Fibroblast of the aortic adventitia (primary cell): ENCODE measurements at places on chromosomes 3 and 15. TPM values are rescaled to one million over a fixed set of nuclear protein-coding genes. Genes with fewer than 3 reads are reported as not detected.
A peak's percentile ranks its signal among the peaks of the same experiment; 100 is the strongest.

TUSC7 gene
- not detected in 2 replicates for total RNA-seq

NEIL1 gene
- total RNA-seq, result 3.5 and 3.8 TPM in 2 replicates

CCDC54 gene
- total RNA-seq, result not detected in 2 replicates

SKOR1 gene
- total RNA-seq, result 0.08 and 0.09 TPM in 2 replicates

DUOXA2 gene
- not detected in 2 replicates for total RNA-seq

KCNAB1 gene
- 3.3 and 9.2 TPM in 2 replicates for total RNA-seq

CHRNB4 gene
- total RNA-seq, result not detected in 2 replicates

SPINK8 gene
- total RNA-seq, result not detected in 2 replicates

ZNF860 gene
- total RNA-seq, result 0.33 and 1.2 TPM in 2 replicates

EPHB3 gene
- total RNA-seq, result 2.5 and 4.7 TPM in 2 replicates

OXTR gene
- 6.1 and 7.0 TPM in 2 replicates for total RNA-seq

ZNF385D gene
- total RNA-seq, result 0.57 and 11.5 TPM in 2 replicates

FANCD2 gene
- 2.2 and 26.8 TPM in 2 replicates for total RNA-seq

- no peak for DNase-seq
These were observed 301.8 kb downstream of the LRTM1 start for GRCh38 chr3:54625805-54626787.

GRCh38 chr15:44075535-44075934 lies 119.5 kb downstream of the FRMD5 start:
- DNase-seq, result peak; percentile 77

DNA sequence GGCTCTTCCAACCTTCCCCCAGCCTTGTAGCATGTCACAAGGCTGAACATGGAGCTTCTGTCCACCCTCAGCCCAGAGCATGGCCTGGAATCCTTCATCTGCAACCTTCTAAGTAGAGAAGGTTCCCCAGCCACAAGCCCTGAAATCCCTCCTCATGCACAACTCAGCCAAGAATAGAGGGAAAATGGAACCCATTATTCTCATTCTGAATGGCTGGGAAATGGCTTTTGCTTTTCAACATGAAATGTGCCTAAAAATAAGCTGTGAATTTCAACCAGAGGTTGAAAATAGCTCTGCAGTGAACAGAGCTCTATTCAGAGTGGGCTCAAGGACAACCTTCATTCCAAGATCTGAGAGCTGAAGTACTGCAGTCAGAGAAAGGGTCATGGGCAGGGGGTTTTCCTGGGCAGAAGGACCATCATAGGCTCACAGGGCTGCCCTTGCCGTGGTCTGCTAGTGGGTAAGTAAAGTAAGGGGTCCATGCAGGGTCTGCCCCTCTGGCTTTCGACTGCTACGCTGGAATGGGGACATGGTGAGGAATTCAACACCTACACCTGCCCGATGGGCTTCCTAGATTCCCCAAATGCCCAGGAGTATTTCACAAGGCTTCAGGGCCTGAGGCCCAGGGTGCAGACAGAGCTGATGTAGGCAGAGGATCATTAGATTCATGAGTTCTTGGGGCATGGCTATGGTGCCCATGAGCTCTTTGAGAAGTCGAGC lies 35.9 kb downstream of the POC1A start:
- DNase-seq, result no peak

DNA sequence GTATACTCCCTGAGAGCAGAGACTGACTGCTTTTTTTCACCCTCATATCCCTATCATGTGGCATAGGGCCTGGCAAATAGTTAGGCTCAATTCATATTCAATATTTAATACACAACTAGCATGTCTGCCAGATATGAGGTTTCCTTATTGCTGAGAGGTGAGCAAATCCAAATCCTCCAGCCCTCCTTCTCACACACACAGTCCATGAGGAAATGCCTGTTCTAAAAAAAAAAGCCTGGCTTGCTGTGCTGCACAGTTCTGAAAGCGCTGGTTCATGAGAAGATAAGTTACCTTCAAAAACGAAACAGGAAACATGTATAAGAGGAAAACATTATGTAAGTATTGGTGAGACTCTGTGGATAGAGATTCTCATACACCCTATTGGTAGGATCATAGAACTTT lies 15.5 kb upstream of the ACAP2 start:
- peak; percentile 59 for DNase-seq

GRCh38 chr3:121735047-121735696 lies 14.4 kb downstream of the GOLGB1 start:
- no peak for DNase-seq

GRCh38 chr3:8764528-8764927 lies 4.9 kb downstream of the OXTR start:
- no peak for DNase-seq

GRCh38 chr3:172201870-172202236 lies 162.5 kb downstream of the FNDC3B start:
- DNase-seq, result peak; percentile 97

DNA sequence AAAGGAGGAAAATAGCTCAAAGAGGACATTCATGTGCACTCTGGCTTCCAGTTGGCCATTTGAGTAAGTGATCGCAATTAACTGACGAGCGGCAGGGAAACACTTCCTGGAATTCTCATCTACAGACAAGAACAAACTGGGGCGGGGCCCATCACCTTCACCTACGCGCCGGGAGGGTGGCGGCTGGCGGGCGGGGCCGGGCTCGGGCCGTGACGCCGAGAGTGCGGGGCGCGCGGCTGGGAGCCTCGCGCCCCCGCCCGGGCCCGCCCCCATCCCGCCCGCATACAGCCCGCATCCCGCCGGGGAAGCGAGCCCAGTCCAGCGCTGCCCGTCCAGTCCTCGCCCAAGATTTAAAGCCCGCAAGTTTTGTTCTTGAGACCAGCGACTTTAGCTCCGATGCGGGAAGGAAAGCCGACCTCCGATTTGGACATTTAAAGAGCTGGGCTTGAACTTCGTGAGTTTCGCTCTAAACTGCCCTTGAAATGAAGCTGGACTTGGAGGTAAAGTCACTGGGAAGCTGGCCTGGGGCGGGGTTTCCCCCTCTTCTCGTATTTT lies at the start of gene B3GNT5:
Gene B3GNT5 (plus strand): TSS at position 281 of the 555 bp plus-strand sequence. CDS start 16,546 bp downstream, outside the sequence.
- no peak for DNase-seq

DNA sequence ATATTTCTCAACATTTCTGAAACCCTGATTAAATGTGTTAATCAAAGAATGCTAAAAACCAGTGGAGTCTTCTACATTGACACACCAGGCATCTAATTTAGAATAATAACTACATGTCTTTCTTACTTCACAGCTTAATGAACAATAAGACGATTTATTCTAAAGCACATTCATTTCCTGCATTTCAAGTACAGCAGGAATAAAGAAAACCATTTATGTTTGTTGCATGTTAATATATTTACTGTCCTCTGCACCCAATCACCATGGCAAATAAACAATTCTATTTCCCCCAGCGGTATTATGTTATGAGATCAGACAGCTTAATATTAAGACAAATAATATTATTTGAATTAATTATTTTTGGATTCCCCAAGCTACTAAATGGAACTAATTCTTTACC lies 1336.3 kb upstream of the CADM2 start:
- DNase-seq, result no peak

DNA sequence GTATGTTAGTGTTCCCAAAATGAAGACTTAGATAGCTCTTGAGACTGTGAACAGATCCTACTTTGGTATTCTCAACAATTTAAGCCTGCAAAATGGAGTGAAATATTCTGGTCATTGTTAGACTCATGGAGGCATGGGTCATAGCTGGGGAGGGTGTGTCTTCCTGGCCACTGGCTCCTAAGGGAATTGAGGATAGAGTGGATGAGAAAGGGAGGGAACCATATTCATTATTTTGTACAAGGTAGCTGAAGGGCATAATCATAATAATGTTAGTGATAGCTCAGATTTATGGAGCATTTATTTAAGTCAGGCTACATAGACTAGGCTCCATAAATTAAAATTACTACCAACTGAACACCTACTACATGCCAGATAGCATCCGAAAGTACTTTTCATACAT lies 253.6 kb downstream of the NR1D2 start:
- DNase-seq, result no peak

- peak; percentile 45 for DNase-seq
These were observed at the start of gene CD80 for GRCh38 chr3:119559441-119559963. TSS of gene CD80 (minus strand) at chr3:119559614. CDS start at chr3:119557728, 1,886 bp downstream.

DNA sequence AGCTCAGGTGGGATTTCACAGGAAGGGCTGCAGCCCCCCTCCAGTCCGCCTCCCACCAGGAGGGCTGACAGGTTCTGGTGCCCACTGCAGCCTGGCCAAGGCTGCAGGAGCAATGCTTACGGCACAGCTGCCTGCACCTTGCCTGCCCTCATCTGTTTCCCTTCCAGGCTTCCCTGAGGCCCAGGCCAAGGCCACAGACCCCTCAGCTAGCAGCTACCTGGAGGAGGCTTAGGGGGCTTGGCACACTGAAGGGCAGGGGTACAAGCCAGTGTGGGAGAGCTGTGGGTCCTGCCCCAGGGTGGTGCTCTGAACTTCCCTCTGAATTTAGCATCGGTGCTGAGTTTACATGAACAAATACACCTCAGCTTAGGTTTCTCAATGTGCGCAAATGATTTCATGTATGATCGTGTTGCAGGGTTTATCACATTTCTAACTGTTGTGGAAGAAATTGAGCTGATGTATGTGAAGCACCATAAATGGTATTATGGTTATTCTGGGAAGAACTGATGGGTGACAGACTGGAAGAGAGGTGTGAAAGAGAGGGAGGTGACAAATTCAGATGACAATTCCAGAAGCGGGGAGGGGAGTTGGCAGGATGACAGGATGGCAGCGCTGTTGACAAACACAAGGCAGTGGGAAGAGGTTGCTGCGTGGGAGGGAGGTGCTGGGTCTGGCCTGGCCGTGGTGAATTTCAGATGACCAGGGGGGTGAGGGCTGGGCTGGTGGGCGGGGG lies 6.1 kb downstream of the RHCG start:
- DNase-seq, result no peak

- no peak for DNase-seq
These were observed 267.9 kb downstream of the PDCD6IP start for GRCh38 chr3:34066328-34066727.

GRCh38 chr3:124260206-124260915 lies 268.4 kb upstream of the ROPN1 start:
- peak; percentile 84 for DNase-seq

GRCh38 chr3:181683563-181683962 lies 28.2 kb upstream of the SOX2 start:
- no peak for DNase-seq

GRCh38 chr15:77473328-77473727 lies 52.6 kb downstream of the HMG20A start:
- no peak for DNase-seq

GRCh38 chr3:126287536-126288241 lies 69.5 kb downstream of the KLF15 start:
- peak; percentile 45 for DNase-seq

DNA sequence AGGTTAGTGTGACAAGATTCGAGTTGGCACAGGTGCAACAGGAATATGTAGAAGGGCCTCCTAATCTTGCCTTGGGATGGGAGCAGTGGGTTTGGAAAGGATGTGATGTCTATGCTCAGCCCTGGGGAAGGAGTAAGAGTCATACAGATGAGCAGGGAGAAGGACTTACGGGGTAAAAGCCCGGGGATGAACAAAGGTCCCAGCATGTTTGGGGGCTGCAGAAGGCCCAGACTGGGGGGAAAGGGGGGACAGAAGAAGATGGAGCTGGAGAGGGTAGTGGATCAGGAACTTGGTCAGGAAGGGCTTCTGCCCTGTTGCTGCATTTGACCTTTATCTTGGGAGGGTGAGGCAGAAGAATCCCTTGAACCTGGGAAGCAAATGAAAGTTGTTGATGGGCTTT lies 240.1 kb upstream of the ST8SIA2 start:
- no peak for DNase-seq

DNA sequence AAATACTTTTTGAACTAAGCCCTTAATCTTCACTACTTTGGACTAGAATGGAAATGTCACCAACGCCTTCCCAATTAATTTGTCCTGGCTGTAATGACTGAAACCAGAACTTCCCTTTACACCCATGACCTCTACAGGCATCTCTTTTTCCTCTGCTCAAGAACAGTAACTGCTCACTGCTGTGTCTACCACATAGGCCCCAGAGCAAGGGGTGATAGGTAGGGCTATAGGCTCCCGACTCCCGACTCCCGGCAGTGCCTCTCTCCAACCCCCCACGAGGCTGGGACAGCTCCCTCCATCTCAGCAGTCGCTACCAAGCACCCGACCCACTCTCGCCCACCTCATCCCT lies 384 bp upstream of the LEKR1 start:
- no peak for DNase-seq

DNA sequence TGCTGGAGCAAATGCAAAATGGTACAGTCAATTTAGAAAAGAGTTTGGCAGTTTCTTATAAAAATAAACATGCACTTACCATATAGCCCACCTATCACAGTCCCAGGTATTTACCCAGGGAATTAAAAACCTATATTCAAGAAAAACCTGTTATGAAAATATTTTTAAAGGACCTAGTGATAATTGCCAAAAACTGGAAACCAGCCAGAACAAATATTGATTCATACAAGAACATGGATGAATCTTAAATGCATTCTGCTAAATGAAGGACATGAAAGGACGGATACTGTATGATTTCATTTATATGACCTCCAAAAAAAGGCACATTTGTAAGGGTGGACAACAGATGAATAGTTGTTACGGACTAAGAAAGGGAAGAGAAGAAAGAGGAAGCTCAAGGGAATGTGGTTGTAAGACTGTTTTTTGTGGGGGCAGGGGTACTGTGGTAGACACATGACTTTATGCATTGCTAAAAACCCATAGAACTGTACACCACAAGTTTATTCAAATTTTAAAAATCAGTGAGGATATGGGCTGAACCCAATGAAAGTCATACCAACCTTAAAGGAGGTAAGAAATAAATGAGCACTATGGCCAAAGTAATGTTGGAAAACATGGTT lies 61.0 kb downstream of the ZBBX start:
- DNase-seq, result no peak

DNA sequence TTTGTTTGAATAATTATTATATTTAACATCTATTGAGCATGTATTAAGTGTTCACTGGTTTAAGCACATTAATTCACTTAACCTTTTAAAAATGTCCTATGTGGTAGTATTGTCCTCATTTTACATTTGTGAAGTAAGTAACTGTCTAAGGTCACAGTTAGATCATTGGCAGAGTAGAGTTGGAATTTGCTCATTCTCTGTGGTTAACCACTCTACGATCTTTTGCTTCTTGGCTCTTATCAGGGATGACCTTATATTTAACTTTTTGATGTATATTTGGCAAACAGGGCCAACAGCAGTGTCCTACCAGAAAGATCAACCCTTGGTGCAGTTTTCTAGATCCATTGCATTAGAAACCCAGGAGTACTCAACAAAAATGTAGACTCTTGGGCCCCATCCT lies 34.0 kb downstream of the PXK start:
- DNase-seq, result peak; percentile 38

DNA sequence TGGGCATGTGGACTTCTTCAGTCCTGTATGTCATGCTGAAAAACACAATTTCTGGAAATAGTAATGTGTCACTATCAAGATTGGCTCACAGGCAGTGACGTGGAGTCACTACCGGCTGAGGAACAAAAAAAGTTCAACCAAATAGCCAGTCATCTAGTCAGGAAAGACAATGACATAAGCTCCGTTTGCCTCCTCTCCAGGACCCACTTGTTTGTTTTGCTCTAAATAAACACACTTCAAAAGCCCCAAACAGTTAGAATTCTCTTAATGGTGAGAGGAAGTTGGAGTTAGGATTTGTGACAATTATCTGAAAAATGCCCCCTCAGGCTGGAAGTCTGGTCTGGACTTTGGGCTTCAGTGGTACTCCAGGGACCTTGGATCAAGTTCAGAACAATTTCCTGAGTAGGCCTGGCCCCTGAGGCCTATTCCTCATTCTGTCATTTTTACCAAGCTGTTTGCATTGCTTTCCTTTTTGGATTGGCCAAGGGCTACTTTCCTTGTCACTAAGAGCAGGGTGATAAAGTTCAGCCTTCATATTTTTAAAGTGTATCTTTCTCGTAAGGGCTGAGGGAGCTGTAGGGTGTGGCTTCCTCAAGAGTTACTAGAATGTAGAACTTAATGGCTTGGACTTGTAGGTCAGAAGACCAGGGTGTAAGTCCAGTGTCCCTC lies 98.9 kb downstream of the EOMES start:
- peak; percentile 70 for DNase-seq

GRCh38 chr3:129974833-129975704 lies 549 bp downstream of the TRH start:
- DNase-seq, result no peak
